ENCODE measurements at places on chromosomes 2 and 18.

DNA sequence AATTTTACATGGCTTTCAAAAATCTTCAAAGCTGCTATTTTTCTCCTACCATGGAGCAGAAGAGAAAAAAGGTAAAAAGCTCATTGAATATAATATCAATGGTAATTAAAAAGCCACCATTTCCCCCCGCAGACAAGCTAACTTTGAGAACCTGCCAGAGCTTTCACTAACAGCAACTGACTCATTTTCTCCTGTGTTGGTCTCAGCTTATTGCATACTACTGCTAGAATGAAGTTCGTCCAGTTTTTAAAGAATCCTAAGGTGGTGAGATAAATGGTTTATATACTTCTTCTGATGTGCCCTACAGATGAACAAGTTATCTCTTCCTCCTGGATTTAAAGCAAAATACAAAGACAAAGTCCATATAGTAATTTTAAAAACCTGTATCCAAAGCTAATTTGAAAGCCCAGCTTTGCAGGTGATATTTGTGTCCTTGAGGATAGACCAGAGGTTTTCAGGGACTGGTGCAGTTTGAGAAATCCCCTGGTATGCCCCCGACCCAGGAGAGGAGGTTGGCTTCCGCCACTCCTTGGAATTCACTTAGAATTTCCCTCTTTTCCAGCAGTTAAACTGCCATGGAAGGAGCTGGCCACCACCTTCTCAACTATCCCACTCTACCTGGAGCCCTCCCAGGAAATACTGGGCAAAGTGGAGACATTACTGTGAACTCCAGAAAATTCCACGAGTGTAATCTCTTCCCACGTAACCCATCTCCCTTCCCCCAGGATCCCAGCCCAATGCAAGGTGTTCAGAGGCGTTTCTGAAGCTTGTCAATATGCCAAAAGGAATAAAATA, 17.5 kb downstream of the YPEL5 start:
- DNase-seq = no peak

- no peak for DNase-seq
These were observed 108.9 kb upstream of the DAPL1 start for GRCh38 chr2:158686210-158686691.

DNA sequence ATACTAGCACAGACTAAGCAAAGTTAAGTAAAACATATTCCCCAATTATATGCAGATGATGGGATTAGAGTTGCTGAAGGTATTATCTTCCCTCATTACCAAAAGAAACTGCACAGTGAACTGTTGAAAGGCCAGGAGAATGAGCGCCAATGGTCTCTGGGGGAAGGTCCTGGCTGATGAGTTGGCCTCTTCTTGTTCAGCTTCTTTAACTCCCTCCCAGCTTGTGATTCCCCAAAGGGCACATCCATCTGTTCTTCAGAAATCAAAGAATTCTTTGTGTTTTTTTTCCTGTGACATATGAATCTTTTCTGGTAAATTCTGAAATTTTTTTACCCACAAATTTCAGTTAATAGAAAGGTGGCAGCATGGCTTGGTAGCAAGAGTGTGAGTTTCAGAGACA, 667.6 kb downstream of the CNTNAP5 start:
- no peak for DNase-seq

DNA sequence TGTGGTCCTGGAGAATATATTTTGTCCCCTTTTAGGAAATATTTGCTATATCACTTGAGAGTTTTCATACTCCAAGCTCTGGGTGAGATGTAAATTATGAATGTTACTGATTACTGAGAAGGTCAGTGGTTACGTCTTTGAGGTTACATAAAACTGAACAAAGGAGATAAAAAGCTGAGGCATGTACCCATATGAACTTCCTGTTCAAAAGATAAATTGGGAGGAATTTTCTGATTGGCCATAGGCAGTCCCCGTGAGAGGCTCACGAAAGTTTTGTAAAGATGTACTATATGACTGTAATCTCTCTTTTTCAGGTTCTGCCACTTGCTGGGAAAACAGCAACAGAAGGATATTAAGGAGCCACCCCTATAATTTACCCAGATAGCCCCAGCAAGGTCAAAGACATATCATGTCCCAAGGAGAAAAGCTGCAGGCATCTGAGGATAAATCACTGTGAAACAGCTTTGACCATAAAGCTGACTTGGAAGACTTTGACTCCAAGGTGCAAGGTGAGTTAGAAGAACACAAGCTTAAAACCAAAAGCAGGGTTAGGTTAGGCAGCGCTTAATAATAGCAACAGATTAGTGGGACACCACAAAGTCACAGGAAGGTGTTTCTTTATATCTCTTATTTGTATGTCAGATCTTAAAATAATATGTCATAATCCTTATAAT, 90.4 kb downstream of the OSBPL6 start:
- no peak for DNase-seq

DNA sequence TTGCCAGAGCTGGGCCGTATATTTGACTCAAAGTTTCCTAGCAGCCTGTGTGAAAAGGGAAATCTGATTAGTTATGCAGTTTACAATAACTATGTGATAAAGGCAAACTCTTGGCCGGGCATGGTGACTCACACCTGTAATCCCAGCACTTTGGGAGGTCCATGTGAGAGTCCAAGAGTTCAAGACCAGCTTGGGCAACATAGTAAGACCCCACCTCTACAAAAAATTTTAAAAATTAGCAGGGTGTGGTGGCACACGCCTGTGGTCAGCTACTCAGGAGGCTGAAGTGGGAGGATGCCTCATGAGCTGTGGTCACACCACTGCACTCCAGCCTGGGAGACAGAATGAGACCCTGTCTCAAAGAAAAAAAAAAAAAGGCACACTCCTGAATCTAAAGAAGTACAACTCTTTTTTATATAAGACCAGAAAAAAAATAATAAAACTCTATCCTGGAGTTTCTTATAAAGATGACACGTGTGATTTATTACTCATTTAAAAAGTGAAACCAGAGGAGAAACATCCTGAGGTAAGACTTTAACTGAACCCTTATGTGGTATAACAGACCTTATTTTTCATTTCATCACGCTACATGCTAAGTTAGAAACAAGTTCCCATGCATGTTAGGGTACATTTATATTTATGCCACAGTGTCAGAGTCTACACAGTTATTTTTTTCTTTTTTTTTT, 32.6 kb upstream of the KCMF1 start:
- no peak for DNase-seq

- no peak for DNase-seq
These were observed 26.8 kb downstream of the CCDC68 start for GRCh38 chr18:54932472-54932871.

DNA sequence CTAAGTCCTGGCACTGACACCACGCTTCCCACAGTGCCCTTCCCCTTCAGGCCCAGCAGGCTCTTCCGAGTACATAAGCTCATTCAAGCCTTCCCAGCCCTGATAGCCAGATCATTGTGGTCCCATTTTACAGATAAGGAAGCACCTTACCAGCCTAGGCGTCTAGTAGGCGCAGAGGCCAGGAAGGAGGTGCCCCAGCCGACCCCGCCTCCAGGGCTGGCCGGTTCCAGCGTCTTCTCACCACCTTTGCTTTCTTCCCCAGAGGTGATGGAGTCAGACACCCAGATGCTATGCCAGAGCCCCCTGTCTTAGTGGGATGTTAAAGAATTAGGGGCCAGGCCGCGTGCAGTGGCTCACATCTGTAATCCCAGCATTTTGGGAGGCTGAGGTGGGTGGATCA, 28.9 kb upstream of the EFHD1 start:
- DNase-seq = no peak

GRCh38 chr18:61749031-61749430, 143.8 kb downstream of the RNF152 start:
- no peak for DNase-seq

DNA sequence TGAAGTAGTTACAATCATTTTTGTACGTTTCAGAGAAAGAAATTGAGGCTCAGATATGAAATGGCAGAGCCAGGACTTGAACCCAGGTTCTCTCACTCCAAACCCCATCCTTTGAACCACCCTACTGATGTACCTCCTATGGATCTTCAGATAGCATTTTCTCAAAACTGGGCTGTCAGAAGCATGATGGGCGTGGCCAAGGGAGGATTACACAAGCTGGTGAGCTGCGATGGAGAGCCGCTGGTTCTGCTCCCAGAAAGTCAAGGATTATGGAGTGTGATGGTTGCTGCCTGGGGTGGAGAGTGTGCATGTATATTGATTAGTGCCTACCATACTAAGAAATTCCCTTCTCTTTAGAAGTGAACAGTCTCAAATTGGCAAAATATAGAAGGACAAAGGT, 47.0 kb upstream of the PPP1CB start:
- no peak for DNase-seq

DNA sequence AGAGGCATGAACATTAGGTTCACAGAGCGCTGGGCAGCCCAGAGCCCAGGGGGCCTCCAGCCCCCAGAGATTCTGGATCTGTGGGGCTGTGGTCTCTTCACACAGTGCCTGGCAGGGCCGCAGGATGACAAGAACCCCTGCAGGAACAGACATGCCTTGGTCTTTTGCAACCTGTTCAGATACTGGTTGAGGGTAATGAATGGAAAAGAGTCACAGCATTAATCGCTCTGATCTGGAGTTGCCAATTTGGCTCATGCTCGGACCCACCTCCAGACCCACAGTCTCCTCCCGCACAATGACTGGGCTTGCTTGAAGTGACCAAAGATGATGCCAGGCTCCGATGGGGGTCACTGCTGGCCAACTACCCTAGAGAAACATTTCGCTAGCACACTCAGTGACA, 229.4 kb upstream of the SMAD2 start:
- DNase-seq = no peak

DNA sequence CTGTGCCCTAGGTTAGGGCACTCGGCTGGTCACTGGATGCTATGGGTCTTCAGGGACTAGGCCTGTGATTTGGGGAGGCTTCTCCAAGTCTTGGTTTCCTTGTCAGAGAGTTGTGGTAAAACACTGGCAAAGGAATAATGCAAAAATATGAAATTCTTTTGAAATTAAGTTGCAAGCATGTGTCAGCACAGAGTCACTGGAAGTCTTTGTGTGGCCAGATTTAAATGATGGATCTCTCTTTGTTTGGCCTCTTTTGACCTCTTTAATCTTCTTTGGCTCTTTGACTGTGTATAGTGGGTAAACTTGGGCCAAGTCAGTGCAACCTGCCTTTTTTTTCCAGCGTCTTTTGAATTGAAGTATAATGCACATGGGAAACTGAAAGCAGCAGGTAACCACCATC, 12.1 kb downstream of the HK2 start:
- DNase-seq = no peak

DNA sequence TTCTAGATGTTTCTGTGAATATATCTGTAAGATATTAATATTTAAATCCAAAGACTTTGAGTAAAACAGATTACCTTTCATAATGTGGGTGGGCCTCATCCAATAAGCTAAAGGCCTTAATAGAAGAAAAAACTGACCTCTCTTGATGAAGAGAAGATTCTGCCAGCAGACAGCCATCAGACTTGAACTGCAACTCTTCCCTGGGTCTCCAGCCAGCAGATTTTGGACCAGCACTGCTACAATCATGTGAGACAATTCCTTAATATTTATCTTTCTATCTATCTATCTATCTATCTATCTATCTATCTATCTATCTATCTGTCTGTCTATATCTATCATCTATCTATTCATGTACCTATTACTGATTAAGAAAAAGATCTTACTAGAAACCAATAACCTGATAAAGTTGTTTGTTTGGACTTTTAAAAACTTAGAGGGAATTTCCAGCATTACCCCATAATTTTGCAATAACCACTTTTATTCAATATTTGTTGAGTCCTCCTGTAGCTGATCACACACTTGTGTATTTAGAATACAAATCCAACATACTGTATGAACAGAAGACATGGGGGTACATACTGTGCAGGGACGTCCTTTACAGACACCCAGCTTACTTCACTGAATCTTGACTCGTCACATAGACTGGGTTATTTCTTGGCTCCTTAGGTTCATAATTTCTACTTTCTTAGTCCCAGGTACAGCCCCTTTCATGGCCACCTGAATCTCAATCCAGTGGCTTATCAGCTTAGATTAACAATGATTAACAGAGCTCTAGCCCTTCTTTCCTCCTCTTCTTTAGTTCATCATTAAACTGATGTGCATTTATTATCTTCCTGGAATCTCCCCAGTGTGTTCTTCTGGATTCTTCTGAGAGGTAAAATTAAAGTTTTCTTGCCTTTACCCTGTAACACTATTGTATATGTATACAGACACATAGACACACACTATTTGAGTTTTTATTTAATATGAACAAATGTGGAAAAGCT, 27.2 kb upstream of the STAT4 start:
- DNase-seq = no peak

Measured in NCI-H2081 treated with DMSO at 0.1 percent for 48 hours (cell line).